ENCODE measurements at places on chromosomes 6 and 20.

- DNase-seq, result peak; percentile 20
These were observed 47.8 kb downstream of the GMPR start for GRCh38 chr6:16286151-16286522.

GRCh38 chr6:72975352-72975752 lies 249.9 kb downstream of the KHDC1L start:
- no peak for DNase-seq

DNA sequence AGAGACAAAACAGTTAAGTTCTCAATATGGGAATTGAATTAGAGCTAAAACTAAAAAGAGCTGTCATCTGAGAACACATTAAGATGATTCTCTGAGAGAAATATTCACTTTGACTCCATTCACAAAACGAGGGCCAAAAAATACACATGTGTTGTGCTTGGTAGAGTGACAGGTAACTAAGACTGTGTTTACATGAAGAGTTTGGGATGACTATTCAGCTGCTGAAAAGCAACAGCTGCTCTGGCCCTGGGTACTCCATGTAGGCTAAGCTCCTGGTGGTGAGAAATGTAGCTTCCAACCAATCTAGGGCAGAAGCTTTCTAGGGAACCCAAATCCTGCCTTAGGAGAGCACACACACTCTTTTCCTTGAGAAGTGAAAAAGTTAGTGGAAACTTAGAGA lies 184.5 kb downstream of the COL21A1 start:
- DNase-seq, result no peak

- no peak for DNase-seq
These were observed 638.5 kb downstream of the EPM2A start for GRCh38 chr6:145096846-145097245.

DNA sequence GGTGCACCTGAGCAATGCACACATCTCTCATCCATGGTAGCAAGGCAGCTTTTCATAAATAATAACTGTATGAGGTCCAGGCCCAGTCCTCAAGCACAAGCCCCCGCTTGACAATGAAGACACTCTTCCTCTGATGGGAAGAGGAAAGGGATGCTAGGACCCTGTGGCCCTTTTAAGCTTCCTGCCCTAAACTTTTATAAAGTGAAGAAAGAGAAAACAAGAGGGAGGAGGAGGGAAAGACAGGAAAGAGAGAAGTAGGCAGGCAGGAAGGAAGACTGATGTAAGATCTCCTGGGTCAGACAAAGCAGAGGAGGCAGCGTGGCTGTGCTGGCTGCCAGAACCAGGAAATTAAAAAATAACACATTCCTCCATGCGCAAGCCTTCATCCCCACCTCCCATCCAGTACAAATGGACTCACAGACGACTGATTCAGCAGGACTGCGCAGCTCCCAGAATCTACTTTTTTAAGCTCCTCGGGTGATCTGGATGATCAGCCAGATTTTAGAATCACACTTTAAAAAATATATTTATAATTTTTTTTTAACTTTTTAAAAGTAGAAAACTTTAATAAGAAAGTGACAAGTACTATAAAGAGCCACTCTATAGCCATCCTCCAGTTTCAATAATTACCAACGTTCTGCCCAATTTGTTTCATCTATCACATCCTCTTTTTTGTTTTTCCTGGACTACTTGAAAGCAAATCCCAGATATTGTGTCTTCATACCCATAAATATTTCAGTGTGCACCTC lies 16.5 kb downstream of the TNFAIP3 start:
- DNase-seq, result no peak

- DNase-seq, result no peak
These were observed 57.4 kb downstream of the NCOA6 start for GRCh38 chr20:34768096-34768495.

- no peak for DNase-seq
These were observed 10.4 kb downstream of the TRIM31 start for GRCh38 chr6:30102414-30102969.

DNA sequence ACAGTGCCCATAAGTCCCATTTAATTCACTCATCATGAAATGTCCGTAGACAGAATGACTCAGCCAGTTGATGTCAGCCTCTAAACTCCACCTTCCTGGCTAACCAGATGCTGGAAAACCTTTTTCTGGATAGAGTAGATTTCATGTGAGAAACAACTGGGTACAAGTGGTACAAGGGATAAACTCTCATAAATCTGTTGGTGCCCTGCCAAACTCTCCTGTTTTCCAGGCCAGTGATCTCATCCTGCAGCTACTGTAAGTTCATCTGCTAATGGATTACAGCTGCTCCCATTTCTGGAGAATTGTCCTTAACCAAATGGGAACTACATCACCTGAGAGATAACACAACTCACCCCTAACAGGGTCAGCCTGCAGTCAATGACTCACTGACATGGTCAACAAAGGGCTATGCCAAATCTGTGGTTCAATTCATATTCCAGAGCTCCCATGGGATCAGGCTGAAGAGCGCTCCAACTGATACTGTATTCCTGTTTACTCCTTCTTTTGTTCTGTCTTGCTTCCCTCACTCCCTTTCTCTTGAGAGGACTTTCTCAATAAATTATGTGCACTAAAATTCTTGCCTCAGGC lies 210.1 kb upstream of the HDDC2 start:
- no peak for DNase-seq

DNA sequence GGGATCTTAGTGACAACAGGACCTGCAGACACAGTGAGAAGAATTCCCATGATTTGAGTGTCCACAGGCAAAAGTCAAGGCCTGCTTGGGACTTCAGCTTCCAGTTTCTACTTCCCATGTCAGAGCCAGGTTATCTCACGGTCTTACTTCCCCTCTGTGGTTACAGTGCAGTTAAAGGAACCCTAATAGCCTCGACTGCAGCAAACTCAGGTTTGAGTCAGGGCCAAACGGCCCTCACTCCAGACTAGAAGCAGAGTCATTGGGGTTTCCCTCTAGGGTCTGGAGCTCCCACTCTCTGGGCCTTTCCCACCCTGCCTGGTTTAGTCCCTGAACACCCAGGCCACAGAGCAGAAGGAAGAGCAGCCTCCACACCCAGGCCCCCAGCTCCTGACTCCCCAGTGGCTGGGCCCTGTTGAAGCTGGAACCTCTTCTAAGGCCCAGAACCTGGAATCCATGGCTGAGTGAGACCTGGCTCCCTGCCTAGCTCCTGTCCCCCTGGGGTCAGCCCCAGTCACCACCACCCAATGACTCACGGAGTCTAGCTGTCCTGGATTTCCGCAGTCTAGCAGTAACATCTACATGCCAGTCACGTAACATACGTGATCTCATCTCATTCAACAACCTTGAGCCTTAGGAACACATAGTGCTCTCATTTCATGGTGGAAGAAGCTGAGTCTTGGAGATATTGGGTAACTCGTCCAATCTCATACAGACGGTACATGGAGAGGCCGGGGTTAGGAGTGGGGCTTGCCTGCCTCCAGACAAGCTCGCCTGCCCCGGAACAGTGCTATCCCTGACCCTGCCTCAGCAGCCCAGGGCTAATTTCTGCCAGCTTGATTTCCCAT lies 9.2 kb upstream of the GHRH start:
- no peak for DNase-seq

DNA sequence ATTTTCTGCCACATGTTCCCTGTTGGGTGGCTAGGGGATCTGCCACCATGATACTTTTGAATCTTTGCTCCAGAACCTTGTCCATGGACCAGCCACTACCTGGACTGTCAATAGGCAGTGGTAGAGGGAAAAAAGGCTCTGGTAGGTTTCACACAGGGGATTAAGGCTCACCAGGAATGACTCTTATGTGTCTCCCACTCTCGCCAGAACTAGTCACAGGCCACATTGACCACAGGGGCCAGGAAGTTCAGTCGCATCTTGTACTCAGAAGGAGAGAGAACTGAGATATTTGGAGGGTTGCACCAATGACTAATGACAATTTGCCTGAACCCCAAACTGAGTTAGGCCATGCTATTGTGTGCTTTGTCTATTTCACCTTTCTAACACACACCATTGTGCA lies 23.6 kb upstream of the APCDD1L start:
- DNase-seq, result no peak

- DNase-seq, result no peak
These were observed 32.4 kb upstream of the HINT3 start for GRCh38 chr6:125924169-125924568.

DNA sequence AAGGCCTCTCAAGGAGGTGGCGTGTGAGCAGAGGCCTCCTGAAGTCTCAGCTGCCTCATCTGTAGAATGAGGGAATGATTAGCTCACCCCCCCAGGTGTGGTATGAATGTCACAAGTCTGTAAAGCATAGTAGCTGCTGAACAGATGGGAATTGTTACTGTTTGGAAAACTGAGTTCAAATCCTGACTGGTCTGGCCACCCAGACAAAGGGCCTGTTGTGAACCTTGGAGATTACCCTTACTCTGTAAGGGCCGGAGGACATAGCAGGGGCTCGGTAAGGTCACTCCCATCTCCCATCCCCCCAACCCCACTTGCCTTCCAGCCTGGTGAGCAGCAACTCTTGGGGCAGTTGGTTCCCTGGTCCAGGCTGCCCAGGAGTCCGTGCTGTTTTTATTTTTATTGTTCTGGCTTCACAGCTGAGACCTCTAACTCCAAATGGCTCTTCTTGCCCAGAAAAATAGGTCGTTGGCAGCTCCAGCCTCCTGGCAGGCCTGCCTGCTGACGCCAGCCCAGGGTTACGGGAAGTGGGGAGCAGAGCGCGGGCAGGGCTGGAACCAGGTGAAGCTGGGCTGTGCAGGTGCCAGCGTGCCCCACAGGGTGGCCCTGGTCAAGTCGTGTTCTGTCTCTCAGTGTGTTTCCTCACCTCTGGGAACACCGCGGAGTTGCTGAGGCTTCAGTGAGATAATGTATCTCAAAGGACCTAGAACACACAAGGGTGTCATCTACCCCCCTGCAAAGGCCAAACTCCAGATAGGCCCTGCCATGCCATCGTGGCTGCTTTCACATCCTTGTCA lies 4.5 kb upstream of the SIRPA start:
- DNase-seq, result no peak

DNA sequence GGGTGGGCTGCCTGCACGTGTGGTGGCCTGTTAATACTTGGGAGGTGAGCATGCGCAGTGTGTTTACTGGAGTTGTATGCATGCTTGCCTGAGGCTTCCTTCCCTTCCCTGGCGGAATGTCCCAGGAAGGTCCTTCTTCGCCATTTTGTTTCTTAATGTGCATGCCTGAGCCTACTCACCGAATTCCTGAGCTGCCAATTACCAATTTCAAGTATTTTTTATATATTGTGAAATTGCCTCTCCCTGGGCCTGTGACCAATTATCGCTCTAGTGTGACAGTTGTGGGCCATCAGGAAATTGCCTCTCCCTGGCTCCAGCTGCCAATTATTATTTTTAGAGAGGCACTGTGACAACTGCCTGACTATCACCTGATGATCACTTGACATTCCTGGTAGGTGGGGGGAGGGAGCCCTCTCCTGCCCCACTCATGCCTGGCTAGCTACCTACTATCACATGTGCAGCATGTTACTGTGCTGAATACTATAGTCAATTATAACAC lies 70.0 kb downstream of the FAM50B start:
- no peak for DNase-seq

- no peak for DNase-seq
These were observed 574 bp downstream of the ARHGAP40 start for GRCh38 chr20:38602185-38602581.

All from stimulated activated CD4-positive, alpha-beta T cell treated with anti-CD3 and anti-CD28 coated beads, Interleukin-4, amount 100 ng/mL, for 4 hours (primary cell).